ENCODE measurements at places on chromosomes 5 and 9.

GRCh38 chr5:380701-381309 is 59.3 kb downstream of the AHRR start:
- no peak for DNase-seq

DNA sequence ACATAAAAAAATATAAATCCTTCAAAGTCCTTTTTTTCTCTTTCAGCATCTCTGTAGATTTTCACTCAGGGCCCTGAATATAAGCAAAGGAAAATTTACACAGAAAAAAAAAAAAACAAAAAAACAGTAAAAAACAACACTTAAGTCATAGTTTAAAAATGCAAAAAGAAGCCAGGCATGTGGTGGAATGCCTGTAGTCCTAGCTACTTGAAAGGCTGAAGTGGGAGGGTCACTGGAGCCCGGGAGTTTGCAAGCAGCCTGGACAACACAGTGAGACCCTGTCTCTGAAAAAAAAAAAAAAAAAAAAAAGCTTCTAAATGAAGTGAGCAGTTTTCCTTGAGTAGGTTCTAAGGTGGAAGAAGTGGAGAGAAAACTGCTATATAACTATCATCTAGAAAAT is 55.0 kb upstream of the BNC2 start:
- no peak for DNase-seq

DNA sequence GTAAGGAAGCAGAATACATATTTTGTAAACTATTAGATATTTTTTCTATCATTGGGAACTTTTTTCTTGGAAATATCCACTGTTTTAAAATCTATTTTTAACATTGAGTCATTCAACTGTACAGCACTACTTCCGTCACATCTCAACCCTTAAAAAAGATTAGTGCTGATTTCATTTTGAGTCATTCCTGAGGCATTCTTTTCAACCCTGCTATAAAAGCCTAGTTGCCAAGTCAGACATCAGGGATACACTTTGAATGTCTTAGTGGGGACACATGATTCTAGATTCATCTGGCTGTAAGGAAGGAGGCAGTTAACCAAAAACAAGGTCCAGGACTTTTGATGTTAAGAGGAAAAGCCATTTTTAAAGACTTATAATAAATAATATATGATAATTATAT is 160.9 kb downstream of the GIN1 start:
- no peak for DNase-seq

- no peak for DNase-seq
Measured at GRCh38 chr9:116491659-116492058, 195.4 kb upstream of the TRIM32 start.

DNA sequence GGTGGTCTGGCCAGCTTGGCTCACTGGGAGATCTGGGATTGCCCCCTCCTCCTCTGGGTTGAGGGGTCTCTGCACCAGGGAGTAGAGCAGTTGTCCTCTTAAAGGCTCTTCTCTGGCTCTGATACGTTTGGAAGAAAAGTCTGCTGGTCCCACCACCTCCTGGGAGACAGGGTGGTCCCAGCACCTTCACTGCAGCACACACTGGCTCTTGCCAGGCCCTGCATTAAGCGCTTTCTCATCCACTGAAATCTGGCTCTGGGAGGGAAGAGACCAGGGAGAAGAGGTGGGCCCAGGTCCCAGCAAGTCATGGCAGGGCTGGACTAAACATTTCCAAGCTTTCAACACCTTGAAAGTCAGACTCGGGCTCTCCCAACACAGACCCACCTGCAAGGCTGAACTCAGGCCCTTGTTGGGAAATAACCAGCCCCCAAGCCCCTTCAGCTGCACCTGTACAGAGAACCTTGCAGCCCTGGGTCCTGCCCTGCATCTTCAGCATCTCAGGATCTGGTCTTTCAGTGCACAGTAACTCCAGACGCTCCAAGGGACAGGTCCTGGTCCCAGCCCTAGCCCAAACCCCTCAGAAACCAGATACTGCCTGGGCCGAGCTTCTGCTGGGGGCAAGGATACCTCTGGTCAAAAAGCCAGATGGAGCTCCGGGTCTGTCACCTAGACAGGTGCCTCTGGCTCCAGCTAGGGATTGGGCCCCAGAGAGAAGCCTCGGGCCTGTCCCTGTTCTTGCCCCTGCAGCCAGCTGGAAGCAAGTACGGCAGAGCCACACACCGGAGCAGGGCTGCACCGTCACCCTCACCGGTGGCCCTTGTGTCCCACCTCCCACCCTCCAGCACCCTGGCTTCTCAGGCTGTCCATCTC is 134.5 kb downstream of the DAB2IP start:
- no peak for DNase-seq

DNA sequence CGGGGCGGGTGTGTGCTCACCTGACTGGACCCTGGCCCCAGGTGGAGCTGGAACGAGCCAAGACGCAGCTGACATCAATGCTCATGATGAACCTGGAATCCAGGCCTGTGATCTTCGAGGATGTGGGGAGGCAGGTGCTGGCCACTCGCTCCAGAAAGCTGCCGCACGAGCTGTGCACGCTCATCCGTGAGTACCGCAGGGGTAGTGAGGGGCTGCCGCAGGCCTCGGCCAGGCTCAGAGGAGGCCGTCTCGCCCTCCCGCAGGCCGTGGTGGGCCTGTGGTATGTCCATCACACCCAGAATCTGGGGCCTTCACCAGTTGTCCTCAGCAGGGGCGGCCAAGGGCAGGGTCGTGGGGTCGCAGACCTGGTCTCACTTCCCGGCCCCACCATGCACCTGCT is 11.3 kb downstream of the PMPCA start:
- DNase-seq, result no peak

GRCh38 chr5:109253262-109253661 is 156.5 kb downstream of the PJA2 start:
- DNase-seq, result no peak

DNA sequence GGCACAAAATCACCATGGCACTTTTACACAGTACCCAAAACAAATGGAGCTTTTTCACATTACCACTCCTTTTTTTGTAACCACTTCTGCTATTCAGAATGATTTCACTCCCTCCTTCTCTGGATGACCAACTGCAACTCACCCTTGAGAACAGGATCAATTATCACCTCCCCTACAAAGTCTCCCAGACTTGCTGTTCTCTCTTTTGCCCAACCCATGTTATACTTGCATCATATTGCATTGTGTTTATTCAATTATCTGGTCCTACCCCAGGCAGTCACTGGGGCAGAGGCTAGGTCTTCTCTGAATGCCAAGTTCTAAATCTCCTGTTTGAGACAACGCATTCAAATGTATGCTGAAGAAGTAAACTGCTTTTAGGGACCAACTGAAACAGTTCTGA is 96.0 kb downstream of the GPR21 start:
- no peak for DNase-seq

GRCh38 chr5:93915142-93915553 is 173.7 kb upstream of the POU5F2 start:
- DNase-seq, result peak; percentile 2

- DNase-seq, result no peak
Measured at GRCh38 chr5:107618242-107618641, 52.5 kb downstream of the EFNA5 start.

GRCh38 chr9:137556069-137556838 is 4.6 kb downstream of the MRPL41 start:
- DNase-seq, result no peak

DNA sequence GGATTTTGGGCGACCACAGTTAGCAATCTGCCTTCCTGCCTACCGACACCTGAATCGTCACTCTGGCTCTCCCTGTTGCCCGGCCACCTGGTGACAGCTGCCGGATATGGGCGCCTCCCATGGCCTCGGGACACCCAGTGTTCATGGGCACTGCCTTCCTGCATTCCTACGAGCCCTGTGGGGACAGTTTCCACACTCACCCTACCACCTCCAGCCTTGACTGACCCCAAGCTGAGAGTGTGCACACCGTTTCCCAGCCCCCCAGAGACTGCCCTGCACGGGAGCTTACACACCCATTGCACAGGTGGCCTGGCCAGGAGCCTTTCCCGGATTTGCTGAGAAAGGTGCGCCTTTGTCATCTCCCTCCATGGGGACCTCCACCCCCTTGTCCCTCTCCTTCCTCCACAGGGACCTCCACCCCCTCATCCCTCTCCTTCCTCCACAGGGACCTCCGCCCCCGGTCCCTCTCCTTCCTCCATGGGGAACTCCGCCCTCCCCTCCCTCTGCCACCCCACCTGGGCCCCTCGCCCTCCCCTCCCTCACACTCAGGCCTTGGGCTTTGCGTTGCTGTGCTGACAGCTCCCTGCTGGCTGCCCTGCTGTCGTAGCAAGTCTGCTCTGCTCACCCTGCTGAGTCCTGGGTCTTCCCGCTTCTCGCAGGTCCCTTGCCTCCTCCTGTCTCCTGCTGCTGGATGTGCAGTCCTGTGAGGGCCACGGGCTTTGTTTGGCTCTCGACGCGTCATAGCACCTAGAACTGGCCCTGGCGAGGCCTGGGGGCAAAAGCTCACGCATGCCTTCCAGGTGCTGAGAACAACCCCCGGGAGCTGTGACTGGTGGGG is 48.4 kb downstream of the MRPL36 start:
- no peak for DNase-seq

GRCh38 chr5:53956632-53957031 is 353.7 kb downstream of the ARL15 start:
- DNase-seq, result no peak

- no peak for DNase-seq
Measured at GRCh38 chr9:20197976-20198685, 409.3 kb upstream of the SLC24A2 start.

DNA sequence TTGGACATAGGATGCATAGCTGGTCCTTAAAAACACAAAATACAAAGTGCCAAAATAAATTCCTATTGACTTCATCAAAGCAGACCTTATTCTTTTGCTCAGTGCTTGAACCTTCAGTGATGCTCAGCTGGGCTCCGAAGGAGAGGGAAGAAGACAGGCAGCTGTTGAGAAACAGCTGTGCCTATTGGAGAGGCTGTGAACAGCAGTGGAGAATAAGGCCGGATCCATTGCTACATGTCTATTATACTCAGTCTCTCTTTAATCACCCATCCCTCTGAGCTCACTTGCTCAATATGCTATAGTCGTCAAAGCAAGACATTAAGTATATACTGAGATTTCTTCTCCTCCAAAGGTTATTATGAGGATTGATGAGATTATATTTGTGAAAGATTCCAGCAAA is 174.4 kb downstream of the CHSY3 start:
- no peak for DNase-seq

DNA sequence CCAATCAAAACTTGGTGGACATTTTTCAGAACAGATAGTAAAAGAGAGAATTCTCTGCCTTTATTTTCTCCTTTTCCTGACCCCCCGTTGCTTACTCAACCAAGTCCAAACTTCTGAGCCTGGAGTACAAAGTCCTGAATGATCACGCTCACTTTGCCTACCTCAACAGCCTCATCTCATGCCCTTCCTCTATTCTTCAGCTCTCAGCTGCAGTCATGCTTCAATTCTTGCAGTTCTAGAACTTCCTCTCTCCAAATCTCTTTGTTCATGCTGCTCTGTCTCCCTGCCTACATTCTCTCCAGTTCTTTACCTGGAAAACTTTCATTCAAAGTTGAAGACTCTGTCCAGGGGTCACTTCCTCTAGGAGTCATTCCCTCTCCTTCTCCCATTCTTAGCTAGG is 398.5 kb upstream of the SLC24A2 start:
- no peak for DNase-seq

DNA sequence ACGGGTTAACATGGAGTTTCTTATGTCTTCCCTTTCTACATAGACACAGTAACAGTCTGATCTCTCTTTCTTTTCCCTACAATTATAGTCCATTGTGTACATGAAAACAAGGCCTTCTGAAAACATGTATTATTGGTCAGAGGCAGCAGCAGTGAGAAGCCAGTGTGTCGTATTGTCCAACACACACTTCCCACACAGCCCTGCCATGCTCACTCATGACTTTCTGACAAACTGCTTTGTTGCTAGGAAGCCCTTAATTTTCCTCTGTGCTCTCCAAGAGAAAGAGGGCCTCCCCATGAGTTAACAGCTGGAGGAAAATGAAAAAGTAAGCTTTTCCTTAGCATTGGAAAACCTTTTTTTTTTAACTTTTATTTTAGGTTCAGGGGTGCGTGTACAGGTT is 56.4 kb upstream of the N4BP3 start:
- no peak for DNase-seq

- DNase-seq, result no peak
Measured at GRCh38 chr9:131584858-131585257, 39.5 kb downstream of the PRRT1B start.

DNA sequence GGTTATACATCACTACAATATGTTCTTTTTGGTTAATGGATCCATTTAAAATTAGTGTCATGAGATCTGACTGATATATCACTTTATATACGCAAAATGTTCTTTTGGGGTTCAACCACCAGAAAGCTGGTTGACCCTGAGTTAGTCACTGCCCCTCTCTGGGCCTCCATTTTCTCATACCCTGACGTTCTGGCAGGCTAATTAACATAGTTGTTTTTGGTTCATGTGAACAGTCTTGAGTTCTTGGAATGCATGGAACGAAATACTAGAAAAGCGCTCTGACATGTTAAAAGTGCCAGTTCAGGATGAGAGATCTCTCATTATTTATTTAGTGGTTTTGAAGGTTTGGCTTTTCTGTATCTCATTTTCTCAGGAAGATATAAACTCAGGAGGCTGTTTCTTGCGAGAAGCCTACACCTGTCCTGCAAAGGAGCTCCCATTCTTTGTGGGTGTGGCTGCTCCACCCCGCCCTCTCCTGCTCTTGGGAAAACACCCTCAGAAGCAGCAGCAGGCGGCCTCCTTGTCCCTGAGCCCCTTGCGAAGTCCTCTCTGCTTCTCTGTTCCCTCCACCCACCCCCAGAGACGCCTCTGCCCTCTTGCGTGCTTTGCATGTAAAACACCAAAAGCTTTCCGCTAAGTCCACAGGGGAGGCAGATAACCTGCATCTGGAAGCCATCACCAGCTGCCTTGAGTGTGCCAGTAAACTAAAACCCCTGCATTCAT is 302.4 kb upstream of the PANK3 start:
- no peak for DNase-seq

GRCh38 chr5:87195616-87196015 is 72.1 kb upstream of the RASA1 start:
- no peak for DNase-seq

GRCh38 chr5:33675958-33676464 is 215.8 kb downstream of the ADAMTS12 start:
- no peak for DNase-seq

GRCh38 chr5:10592601-10593000 is 28.7 kb downstream of the ANKRD33B start:
- no peak for DNase-seq

- DNase-seq, result peak; percentile 85
Measured at GRCh38 chr9:101387871-101388506, 3.2 kb upstream of the BAAT start.

DNA sequence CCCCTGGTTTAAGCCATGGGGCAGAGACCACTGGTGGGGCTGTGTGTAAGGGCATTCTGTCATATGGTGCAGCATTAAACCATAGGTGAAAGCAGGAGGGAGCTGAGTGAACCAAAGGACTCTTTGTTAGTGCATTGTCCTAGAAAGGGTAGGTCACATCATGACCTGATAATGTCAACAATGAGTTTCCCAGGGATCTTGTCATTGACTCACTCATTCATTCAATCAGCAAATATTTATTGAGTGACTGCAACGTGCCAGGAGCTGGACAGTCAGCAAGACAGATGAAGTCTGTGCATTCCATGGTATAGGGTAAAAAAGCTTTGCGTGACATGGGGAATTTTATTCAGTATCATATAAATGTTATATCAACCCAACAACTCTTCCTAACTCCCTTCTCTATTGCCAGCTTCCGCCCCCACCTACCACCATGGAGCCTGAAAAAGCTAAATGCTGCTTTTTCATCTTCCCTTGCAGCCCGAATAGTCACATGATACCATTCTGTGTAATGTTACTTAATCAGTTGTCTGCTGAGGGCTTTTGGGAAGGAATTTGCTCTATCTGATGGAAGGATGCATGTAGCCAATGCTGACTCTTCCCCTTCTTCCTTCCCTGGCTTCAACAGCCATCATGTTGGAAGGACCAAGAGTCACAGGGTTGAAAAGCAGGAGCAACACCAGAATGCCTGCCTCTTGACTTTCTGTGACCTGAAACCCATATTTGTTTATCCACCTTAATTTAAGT is 11.5 kb upstream of the OTULINL start:
- no peak for DNase-seq
